CD4-positive, alpha-beta T cell treated with Interleukin-15 for 4 hours (primary cell): ENCODE measurements at places on chromosomes 16 and 17.

- no peak for DNase-seq
Measured at GRCh38 chr16:31088459-31089183, at the start of gene PRSS53. Gene PRSS53, minus strand, starts transcription at chr16:31088943. Its CDS starts 134 bp downstream, at chr16:31088809.

DNA sequence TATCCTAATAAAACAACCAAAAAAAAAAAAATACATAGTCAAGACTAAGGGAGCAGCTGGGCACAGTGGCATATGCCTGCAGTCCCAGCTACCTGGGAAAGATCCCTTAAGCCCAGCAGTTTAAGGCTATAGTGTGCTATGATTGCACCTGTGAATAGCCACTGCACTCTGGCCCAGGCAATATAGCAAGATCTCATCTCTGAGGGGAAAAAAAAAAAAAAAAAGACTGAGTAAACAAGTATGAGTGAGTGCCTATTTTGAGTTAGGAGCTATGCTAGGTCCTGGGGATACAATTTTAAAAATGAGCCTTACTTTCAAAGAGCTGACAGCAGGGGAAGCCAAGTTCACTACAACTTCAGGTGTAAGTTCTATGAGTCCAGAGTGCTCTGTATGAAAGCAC is 55.4 kb downstream of the GRB2 start:
- no peak for DNase-seq

DNA sequence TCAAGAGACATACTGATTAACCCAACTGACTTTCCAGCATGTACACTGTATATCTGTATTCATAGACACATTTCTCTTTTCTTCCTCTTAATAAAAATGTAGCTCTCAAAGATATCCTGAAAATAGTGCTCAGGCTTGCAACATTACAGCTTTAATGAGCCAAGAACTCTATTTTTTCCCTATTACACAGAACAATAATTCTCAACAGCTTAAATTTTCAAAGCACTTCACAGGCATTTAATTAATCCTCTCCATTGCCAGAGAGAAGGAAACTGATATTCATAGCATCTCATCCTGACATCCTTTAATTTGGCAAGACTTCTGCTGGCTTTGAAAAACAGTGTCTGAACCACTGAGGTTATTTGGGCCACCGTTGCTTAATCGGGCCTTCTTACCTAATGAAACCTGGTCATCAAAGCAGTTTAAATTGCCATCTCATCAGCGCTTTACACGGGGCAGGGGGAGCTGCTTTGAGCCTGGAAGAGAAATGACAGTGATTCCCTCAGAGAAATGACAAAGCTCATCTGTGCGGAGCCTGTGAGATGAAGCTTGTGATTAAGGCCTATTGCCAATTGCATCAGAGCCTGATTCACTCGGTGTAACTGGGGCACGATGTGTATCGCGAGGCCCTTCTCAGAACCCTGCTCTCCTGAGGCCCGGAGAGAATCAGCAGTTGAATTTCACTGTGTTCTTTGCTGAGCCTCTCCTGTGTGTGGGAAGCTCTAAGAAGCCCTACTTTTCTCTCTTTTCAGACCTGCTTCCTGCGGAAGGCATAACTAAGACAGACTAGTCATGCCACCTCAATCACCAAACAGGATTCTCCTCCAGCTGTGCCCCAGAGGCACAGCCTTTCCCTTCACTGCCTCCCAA is 8.5 kb upstream of the SIAH1 start:
- no peak for DNase-seq

DNA sequence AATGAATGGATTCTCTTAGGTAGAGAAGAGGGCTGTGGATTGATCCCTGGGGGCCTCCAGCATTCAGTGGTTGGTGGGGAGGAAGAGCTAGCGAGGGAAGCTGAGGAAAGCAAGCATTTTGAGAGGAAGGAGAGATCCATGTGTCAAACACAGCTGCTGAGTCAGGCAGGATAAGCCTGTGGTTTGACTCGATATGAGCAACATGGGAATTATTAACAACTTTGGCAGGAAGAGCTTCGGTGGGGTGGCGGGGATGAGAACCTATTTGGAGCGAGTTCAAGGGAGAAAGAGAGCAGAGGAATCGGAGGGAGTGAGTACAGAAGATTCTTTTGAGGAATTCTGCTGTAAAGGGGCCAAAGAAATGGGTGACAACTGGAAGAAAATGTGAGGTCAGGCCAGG is 59.5 kb upstream of the CDC42EP4 start:
- no peak for DNase-seq

GRCh38 chr16:87669672-87670071 is 67.4 kb downstream of the JPH3 start:
- no peak for DNase-seq

DNA sequence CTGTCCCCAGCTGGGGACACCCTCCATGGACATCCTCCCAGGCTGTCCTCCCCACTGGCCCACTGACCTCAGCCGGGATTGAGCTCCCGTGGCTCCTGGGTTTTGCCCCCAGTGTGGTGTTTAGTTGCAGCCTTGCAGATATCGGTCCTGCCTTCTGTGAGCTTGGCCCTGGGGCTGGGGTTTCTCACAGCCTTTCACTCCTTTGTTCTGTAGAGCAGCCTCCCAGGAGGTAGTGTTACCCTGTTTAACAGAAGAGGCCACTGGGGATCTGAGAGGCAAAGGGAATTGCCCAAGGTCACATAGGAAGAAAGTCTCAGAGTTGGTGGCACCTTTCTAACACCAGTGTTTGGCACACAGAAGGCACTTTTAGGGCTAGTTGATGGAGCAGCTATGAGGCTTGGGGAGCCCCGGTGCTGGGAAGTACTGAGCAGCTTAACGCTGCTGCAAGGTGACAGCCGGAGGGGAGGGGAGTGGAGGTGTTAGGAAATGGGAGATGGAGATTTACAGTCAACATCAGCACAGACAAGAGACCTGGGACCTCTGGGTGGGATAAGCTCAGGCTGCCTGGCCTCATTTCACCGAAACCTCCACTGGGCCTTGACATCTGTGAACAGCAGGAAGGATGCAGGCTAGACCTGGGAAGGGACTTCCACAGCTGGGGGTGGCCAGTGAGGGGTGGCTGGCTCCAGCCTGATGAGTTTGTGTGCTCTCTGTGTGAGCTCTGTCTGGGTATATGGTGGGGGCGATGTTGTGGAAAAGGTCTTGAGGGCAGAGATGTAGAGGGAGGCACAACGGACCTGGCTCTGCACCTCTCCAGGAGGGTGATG is 26.1 kb downstream of the CACNA1G start:
- no peak for DNase-seq

DNA sequence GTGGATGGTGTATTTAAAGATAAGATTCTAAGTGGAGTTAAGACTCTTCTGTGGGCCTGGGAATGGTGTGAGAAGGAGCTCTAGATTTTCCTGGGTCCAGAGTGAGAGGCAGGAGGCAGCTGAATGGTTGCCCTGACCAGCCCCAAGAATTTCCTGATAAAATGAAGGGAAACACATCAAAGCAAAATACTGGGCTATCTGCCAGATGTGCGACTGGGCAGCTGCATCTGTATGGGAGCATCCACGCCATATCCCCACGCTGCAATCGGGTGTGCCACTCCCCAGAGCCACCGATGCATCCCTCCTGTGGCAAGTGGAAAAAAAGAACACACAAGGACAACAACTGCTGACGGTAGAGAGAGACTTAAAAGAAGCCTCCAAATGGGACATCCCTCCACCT is 84.3 kb upstream of the COX10 start:
- no peak for DNase-seq

DNA sequence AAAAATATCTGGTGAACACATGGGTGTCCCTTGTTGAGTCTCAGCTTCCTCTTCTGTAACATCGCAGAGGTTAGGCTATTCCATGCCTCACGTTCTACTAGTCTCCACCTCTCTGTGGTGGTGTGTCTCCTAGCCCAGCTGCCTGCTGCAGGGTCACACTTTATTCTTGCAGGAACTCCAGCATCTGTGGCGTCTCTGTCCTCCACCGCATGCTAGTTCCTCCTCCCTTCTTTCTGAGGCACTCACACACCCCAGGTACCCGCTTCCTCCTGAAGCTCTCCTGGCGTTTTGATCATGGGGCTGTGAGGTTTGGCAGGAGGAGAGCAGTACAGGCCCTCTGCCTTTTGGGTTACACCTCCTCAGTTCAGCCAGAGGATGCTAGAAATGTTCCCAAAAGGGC is 9.9 kb upstream of the TEX2 start:
- no peak for DNase-seq

GRCh38 chr16:83842756-83843507 is 35.2 kb downstream of the HSBP1 start:
- DNase-seq = no peak

DNA sequence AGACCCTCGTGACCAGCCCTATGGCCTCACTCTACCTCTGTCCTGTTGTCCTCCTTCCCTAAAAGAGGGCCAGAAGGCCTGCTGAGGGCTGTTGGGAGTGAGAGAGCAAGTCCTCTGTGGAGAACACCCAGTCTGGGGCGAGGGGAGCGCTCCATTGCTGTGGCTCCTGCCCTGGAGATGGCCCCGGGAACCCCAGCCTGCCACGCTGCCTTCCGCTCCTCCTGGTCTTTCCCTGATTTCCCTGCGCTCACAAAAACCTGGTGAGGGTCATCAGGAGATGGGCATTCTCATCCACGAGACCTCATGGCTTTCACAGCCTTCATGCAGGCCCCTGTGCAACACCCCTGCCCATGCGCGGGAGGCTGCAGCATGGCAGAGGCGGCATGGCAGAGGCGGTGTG is 21.2 kb downstream of the DRC3 start:
- no peak for DNase-seq

DNA sequence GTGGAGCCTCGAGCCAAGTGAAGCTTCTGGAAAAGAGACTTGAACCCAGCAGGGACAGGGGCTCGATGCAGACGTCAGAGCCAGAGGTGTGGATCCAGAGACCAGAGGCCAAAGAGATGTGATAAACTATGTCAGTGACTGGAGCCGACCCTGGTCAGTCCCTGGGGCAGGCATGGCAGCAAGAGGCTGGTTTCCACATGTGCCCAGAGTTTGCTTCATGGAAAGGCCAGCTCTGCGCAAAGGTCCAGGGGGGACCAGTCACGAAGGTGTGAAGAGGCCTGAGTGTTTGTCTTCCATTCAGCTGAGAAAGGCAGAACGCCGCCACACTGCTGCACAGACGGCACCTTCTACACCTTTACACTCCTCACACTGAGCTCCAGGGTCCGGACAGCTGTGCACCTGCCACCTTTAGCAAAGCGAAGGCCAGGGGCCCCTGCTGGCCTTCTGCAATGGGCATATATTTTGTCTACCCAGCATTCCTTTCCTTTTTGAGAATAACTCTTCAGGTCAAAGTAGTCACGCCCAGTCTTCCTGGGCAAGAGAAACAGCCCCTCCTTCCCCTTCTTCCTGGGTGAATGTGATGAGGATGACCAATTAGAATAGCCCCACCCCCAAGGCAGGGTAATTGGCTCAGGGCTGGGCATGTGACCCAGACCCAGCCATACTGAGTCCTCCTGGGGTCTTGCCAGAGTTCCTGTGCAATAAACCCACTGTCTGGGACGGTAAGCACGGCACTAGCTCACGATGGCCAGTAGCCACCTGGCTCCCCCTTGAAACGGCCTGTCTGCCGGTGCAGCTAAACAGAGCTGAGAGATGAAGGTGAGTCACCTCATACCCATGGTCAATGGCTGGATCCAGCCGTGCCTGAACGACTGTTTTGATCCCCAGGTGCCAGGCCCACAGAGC is 2.3 kb upstream of the RPH3AL start:
- no peak for DNase-seq

DNA sequence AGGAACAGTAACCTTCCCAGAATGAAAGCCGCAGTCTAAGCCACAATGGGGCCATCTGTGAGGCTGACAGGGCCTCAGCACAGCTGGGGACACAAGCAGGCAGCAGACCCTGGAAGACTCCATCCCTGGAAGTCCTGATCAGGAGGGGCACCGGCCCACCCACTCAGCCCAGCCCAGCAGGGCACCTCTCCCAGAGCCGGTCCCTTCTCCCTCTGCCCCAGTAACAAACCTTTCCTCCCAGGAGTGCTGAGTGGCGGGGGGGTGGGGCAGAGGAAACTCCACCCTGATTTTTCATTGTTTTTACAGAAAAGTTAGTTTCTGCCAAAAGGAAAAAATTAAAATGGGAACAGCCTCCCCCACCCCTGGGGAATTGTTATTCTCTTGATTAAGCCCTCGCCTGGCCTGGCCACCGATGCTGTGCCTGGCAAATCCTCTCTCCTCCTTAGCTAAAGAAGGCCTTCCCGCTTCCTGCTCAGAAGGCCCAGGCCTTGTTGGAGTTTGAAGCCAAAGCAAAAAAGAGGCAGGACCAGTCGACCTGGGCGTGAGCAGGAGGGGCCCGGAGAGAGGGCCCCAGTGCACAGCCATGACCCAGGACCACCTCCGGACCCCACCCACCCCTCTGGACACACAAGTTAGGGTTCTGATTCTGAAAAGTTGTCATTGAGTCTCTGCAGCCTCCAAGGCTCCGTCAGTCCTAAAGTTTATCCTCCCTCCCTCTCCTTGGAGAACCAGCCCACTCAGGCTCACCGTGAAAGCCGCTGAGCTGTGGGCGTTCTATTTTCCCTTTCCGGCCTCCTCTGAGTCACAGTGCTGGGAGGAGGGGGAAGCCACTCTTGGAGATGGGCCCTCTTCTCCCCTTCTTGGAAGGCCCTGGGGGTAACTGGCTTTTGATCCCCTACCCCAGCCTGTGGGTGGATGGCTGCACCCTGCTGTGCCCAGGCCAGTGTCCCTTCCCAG is 128.4 kb upstream of the TNRC6C start:
- DNase-seq = no peak

GRCh38 chr17:16491131-16491702 is 776 bp downstream of the LRRC75A start:
- DNase-seq = no peak

- no peak for DNase-seq
Measured at GRCh38 chr17:17603178-17603894, 11.8 kb upstream of the PEMT start.

DNA sequence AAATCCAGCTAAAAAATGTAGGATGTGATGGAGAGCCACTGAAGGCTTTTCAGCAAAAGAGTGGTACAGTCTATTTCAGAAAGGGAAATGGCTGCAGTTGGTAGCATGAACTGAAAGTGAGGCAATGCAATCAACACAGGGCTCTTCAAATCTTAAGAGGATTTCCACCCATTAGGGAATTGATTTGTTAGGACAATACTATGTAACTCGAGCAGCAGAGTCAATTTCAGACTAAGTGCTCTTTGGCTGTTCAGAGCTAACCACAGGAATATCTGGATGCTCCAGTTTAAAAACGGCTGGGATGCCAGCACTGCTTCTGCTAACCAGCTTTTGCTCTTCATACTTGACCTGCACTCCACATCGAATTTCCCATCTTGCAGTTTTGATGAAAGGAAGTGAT is 24.6 kb downstream of the CACNG1 start:
- no peak for DNase-seq

GRCh38 chr16:87325423-87325858 is 8.2 kb upstream of the C16orf95 start:
- no peak for DNase-seq

- no peak for DNase-seq
Measured at GRCh38 chr16:89417352-89417751, 73.0 kb downstream of the ANKRD11 start.
